ENCODE measurements at places on chromosomes 4 and X.

- DNase-seq, result no peak
Measured at GRCh38 chrX:137847376-137847775, 281.4 kb downstream of the ZIC3 start.

- DNase-seq, result no peak
Measured at GRCh38 chrX:136910565-136911035, 30.1 kb upstream of the RBMX start.

GRCh38 chrX:40154853-40155588 is 57.3 kb upstream of the BCOR start:
- no peak for DNase-seq

- DNase-seq, result no peak
Measured at GRCh38 chrX:52811065-52811625, at the start of gene XAGE5. TSS of gene XAGE5 (plus strand) at chrX:52811287. CDS start at chrX:52812567, 1,280 bp downstream.

- no peak for DNase-seq
Measured at GRCh38 chr4:105587841-105588240, 35.4 kb downstream of the ARHGEF38 start.

GRCh38 chrX:17743913-17744312 is 6.6 kb downstream of the SCML1 start:
- DNase-seq, result peak; percentile 54

- peak; percentile 6 for DNase-seq
Measured at GRCh38 chr4:188767496-188767895, 628.3 kb downstream of the TRIML1 start.

DNA sequence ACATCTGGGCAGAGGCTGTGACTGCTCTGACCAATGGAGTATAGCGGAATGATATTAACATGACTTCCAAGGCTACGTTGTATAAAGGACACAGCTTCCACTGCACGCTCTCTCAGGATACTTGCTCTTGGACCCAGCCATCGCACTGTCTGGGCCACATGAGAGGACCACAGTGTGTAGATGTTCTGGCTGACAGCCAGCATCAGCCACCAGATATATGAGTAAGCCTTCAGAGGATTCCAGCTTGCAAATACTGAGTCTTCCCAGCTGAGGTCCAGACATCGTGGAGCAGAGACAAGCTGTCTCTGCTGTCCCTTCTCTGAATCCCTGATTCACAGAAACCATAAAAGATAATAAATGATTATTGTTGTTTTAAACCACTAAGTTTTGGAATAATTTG is 146.8 kb upstream of the USP9X start:
- DNase-seq, result no peak

GRCh38 chrX:72030431-72030830 is 101.3 kb downstream of the RTL5 start:
- no peak for DNase-seq

DNA sequence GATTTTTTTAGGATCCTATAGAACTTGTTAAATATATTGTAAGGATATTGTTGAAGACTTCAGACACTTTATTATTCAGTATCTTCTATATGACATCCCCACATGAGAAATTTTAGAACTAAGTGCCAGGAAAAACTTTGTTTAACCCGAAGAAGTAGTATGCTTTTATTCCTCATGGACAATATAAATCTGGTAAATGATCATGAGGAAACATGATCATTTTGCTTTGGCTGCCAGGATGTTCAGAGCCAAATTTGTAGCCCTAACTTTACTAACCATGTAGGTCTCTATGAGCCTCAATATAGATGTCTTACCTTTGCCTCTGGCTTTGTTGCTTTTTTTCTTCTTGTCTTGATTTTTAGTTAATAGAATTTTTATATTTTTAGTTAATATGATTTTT is 77.8 kb upstream of the TEX13D start:
- no peak for DNase-seq
